ENCODE measurements at places on chromosomes 7 and 10.

DNA sequence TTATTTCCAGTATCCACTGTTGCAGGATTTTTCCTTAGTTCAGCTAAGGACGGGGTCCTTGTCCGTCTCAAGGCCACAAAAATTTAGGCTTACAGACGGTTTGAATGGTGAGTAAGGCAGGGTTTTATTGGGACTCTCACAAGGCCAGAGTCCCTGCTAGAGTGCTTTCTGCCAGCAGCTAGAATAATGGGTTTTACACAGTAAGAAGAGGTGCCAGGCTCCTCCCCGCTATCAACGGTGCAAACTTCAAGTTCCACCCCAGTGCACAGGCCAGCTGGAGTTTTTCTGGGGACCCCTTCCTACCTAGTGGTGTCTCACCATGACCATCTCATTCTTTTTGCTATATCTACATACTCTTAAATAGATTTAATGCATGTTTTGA lies 198.5 kb upstream of the KCTD7 start:
- DNase-seq = no peak

- DNase-seq = no peak
Observed at GRCh38 chr7:11807000-11807399, 25.0 kb downstream of the THSD7A start.

GRCh38 chr7:155363852-155364600 lies 66.3 kb downstream of the INSIG1 start:
- peak; percentile 7 for DNase-seq

DNA sequence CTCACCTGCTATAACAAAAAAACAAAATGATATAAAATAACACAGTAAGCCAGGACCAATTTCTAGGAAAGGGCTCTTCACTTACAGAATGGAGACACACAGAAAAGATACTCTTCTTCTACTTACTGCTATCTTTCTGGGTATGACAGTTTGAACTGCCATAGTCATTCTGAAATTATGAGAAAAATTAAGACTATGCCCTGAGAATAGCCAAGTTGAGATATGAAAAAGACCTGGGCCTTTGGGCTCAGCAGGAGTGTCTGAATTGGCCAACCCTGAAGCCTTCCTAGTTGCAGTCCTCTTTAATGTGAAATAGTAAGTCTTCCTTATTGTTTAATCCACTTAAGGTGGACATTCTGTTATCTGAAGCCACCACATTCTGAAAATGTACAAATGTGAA lies 519.5 kb downstream of the GRID1 start:
- DNase-seq = no peak

GRCh38 chr10:79327090-79327457 lies 20.2 kb upstream of the PPIF start:
- no peak for DNase-seq

DNA sequence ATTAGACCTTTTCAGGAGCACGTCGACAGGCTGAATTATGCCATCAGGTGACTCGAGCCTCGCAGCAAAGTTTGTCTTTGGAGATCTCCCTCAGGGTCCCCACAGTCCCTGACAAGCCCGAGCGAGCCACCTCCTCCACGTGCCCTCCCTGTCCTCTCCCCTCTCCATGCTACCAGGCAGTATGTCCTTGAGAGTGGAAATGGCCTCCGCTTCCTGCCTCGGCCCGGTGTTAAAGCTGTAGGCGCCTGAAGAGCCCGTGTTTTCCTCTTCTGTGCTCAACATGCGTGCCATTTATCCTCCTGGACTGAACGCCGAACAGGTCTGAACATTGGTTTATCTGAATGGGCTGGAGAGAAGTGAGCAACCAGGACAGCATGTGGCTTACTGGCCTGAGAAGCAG lies 82.6 kb downstream of the GPR26 start:
- DNase-seq = no peak

DNA sequence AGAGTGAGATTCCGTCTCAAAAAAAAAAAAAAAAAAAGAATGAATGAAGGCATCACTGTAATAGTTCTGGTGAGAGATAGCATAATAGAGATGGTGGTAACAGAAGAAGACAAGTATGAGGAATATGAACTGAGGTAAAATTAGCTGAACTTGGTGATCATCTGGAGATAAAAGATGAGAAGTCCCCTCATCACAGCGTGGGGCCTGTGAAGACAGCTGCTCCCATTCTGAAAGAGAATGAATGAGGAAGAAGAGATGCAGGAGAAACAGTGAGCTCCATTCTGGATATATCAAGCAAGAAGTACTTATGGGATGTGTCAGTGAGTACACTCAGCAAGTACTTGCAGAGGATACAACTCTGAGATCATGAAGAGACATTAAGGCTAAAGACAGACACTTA lies 28.7 kb downstream of the ARMH3 start:
- DNase-seq = no peak

DNA sequence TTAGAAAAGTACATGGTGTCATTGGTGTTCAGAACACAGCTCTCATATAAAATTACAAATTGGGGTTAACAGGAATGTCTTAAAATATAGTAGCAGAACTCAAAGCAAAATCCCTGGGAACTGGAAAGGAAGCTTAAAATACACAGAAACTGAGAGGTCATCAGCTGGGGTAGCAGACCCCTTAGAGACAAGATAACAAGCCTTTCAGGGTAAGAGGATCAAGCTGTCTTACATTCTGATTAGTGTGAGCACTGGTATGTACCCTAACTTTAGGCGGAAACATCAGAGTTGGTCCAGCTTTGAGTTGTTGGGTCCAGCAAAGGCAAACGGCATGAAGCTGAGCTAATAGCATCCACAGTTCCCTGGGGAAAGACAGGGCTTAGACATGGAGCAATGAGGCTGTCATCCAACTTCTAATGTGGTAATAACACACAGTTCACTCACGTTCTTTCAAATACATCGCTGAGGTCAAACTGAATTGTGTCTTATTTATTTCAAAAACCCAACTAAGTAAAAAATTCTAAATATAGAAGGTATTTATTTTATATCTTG lies 32.6 kb downstream of the ARHGAP21 start:
- DNase-seq = no peak

- no peak for DNase-seq
Observed at GRCh38 chr7:151859111-151859947, 17.6 kb downstream of the PRKAG2 start.

DNA sequence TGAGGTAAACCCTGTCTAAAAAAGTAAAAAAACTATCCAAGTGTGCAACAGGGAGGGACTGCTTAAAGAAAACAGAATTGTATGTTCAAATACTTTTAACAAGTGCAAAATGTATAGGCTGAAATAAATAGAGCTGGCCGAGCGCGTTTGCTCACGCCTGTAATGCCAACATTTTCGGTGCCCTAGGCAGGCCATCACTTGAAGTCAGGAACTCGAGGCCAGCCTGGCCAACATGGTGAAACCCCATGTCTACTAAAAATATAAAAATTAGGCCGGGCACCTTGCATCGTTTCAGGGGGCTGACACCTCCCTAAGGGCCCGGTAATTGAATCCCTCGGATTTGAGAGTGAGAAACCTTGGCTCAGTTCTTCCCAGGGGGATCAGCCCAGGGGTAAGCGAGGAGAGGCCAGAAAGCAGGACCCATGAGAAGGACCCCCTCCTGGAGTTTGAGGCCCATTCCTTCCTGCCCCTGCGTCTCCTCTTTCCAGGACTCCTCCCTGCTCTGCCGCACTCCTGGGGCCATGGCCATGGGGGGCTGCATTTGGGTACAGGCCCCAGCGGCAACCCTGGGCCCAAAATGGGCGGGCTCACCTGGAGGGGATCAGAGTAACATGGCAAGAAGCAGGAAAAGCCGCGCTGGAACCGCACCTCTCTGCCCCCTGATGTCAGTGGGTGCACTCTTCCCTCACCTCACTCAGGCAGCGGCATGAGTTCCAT lies 75.5 kb upstream of the TMEM248 start:
- DNase-seq = no peak

- no peak for DNase-seq
Observed at GRCh38 chr7:70005891-70006260, 407.6 kb downstream of the AUTS2 start.

DNA sequence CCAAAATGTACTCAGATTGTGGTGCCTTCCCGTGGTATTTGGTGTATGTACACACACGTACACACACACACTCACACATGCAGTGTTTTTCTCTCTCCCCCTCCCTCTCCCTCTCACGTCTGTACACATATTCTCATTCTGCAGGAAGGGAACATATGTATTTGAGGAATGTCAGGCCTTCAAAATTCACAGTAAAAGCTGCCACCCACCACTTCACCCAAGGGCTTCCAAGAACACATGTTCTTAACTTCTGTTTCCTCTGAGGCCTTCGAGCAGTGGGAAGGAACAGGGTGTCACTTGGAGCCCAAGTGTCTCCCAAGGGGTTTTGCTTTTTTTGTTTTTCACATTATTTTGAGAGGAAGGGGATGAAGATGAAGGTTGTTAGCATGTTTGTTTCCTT lies 198.9 kb downstream of the TCF7L2 start:
- no peak for DNase-seq

DNA sequence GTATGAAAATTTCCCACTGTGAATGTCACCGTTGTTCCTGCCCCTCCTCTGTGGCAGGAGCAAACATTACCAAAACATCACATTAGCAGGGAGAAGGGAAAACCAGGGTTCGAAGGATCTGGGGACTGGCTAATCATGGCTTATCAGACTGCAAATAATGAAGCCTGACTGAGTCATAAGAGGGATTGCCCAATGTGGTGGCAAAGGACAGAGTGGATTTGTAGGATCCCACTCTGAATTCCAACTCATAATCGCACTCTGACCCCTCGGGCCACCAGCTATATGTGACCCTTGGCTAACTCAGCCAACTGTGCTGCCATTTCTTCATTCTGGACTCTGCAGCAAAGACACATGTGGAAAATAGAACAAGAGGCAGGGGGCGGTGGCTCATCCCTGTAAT lies 347.3 kb upstream of the AUTS2 start:
- no peak for DNase-seq

DNA sequence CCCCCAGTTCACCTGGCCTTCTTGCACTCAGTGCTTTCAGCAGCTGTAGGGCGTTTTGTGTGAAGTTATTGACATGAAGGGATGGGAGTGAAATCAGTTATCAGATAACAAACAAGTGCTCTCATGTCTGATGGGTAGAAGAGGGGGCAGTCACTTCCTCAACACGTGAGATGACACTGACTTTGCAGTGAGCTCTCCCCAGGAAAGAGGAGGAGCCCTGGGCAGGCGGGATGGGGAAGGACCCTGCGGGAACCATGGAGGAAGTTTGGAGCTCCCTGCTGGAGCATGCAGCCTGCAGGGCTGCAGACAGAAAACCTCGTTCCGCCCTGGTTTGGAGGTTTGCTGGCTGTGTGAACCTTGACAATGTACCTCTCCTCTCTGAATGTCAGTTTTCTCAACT lies 38.7 kb downstream of the GPR26 start:
- DNase-seq = no peak

GRCh38 chr10:74055383-74056049 lies 57.6 kb downstream of the VCL start:
- no peak for DNase-seq

DNA sequence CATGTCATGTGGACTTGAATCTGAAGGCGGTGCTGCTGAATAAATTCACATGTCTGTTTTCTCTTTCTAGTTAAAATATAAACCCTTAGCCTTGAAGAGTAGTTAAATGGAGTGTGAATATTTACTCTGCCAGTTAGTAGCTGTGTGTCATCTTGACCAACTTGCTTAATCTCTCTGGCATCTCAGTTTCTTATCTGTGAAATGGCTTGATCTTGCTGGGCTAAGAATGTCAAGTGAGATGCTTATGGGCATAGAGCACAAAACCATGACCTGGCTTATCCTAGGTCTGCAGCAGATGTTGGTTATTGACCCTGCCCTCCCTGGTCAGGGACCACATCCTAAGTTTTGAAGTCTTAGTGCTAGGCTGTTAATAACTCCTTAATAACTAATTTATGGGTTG lies 16.6 kb downstream of the ARID5B start:
- DNase-seq = no peak

GRCh38 chr10:49212783-49213182 lies 24.6 kb upstream of the TMEM273 start:
- DNase-seq = no peak

GRCh38 chr7:30464231-30464671 lies 14.3 kb downstream of the NOD1 start:
- DNase-seq = no peak

- no peak for DNase-seq
Observed at GRCh38 chr10:77581738-77582137, 55.9 kb downstream of the KCNMA1 start.

DNA sequence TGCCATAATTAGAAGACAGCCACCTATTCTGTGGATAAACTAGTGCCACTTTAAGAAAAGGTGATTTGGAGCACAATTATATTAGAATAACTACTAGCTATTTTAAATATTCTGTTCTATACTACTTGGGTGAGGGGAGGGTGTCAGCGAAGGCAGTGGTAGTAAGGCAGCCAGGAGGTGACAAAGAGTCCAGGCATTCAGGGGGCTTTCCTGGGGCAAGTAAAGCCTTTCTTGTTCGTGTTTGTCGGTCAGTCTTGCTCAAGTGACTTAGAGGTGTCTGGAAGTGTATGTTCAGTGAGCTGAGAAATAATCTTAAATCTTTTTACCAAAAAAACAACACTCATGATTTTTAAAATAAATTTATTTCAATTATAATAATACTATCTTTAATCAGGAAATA lies 34.4 kb downstream of the ADD3 start:
- DNase-seq = no peak

- no peak for DNase-seq
Observed at GRCh38 chr7:15594461-15594860, 32.6 kb upstream of the AGMO start.

DNA sequence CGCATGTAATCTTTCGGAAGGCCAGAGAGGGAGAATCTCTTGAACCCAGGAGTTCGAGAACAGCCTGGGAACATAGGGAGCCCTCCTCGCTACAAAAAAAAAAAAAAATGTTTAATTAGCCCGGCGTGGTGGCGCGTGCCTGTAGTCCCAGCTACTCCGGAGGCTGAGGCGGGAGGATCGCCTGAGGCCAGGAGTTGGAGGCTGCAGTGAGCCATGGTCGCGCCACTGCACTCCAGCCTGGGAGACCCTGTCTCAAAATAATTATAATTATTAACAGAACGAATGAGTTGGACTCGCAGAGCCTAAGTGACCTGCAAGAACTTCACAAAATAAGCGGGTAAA lies 794 bp downstream of the PCGF6 start:
- DNase-seq = no peak

GRCh38 chr10:52801947-52802346 lies 29.4 kb upstream of the MBL2 start:
- DNase-seq = no peak

DNA sequence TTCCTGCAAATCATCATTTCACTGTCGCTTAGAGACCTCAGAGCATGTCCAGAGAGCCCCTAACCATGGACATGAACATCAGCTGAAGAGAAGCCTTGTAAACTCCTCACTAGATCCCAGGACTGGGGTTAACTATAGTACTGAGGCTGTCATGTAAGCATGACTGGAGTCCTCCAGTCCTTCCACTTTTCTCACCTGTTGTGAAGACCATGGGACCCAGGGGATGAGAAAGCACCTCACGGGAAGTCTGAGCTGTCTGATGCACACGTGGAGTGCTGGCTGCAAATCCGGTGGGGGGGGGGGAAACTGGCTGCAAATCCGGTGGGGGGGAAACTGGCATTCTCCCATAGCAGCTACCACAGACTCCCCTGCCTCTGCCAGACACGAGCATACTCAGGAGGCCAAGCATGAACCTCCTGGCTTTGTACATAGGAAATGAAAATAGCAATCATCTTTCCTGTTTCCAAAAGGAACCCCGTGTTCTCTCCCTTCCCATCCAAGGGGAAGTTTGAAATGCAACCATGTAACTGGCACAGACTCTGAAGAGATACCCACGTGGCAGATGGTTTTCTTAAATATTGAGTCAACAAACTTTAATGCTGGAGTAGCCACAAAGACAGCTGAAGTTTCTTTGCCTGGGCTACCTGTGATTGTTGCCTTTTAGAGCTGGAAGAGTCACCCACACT lies 261.4 kb downstream of the ZMYND11 start:
- DNase-seq = no peak

GRCh38 chr10:93147281-93147680 lies 73.6 kb downstream of the CYP26A1 start:
- DNase-seq = no peak

Data from BE2C (cell line).